ENCODE measurements at places on chromosomes 1 and 21. TPM values are rescaled to one million over a fixed set of nuclear protein-coding genes. Genes with fewer than 3 reads are reported as not detected.

PRAMEF4 gene
- not detected for total RNA-seq

MPZ gene
- 0.81 TPM for total RNA-seq

OLIG1 gene
- total RNA-seq: not detected

WDR77 gene
- total RNA-seq: 49.3 TPM

LCE3E gene
- not detected for total RNA-seq

FMO3 gene
- 0.06 TPM for total RNA-seq
